ENCODE measurements at places on chromosomes 12 and 14.

DNA sequence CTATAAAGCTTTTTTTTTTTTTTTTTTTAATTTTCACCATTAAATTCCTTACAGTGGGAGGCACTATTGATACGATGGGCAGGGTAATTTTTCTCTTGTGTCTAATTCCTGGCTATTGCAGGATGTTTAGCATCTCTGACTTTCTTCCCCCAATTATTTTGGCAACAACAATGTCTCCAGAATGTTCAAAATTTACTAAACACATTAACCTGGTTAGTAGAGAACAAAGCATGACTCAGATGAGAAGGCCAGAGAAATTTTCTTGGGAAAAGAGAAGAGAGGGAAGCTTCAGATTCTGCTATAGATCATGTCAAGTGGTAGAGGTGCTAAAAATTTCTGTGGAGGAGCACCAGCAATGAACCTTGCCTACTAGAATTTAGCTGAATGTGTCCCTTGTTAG lies 171.5 kb upstream of the PRICKLE1 start:
- no peak for DNase-seq

GRCh38 chr14:75363570-75364227 lies 64.1 kb upstream of the JDP2 start:
- DNase-seq = no peak

- DNase-seq = no peak
These were observed 6.8 kb downstream of the VRK1 start for GRCh38 chr14:96803958-96804357.

- no peak for DNase-seq
These were observed 2.3 kb upstream of the GLIPR1 start for GRCh38 chr12:75478116-75478794.

- no peak for DNase-seq
These were observed 29.2 kb downstream of the GNS start for GRCh38 chr12:64729909-64730587.

Data from esophagus muscularis mucosa (tissue), 4 donors.